Regular cardiac myocyte (primary cell): ENCODE measurements at places on chromosomes 3 and 15. TPM values are rescaled to one million over a fixed set of nuclear protein-coding genes. Genes with fewer than 3 reads are reported as not detected.

The THUMPD3 gene
- total RNA-seq: 45.4 and 67.7 TPM in 2 replicates

The RAB6B gene
- 0.19 and 1.7 TPM in 2 replicates for total RNA-seq

The GOLGA8S gene
- 0.19 TPM in 1 of 2 replicates, not detected in the other for total RNA-seq

The C3orf49 gene
- not detected in 2 replicates for total RNA-seq

The HYKK gene
- total RNA-seq: 2.9 and 3.9 TPM in 2 replicates

The HIGD2B gene
- total RNA-seq: not detected in 2 replicates

The XPC gene
- 45.4 and 53.8 TPM in 2 replicates for total RNA-seq

The HOMER2 gene
- total RNA-seq: 2.1 and 44.8 TPM in 2 replicates

The VIPR1 gene
- total RNA-seq: 7.7 and 22.8 TPM in 2 replicates

The LRRK1 gene
- total RNA-seq: 4.0 and 5.6 TPM in 2 replicates

The KNSTRN gene
- total RNA-seq: 65.1 and 89.1 TPM in 2 replicates

The EPM2AIP1 gene
- 13.2 and 14.4 TPM in 2 replicates for total RNA-seq

The TM2D3 gene
- 33.7 and 37.2 TPM in 2 replicates for total RNA-seq
